ENCODE measurements at places on chromosomes 2 and 18.

- DNase-seq: no peak
These were observed 222.4 kb upstream of the OSR1 start for GRCh38 chr2:19580830-19581229.

DNA sequence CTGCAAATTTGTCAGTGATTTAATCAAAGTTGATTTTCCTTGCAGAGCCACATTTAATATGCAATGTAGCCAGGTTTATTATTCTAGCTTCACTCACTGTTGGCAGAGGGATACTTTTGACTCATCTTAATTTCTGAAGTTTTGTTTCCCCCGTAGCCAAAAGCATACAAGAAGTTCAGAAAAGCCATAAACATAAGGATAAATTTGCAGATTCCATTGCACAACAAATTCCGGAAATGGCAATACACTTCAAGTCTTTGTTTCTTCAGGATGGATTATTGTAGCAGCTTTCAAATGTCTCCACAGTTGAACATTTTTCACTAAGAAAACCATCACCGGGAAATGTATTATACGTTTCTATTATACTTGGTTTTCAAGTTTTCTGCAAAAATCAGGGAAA is 88.0 kb upstream of the ZCCHC2 start:
- DNase-seq: no peak

DNA sequence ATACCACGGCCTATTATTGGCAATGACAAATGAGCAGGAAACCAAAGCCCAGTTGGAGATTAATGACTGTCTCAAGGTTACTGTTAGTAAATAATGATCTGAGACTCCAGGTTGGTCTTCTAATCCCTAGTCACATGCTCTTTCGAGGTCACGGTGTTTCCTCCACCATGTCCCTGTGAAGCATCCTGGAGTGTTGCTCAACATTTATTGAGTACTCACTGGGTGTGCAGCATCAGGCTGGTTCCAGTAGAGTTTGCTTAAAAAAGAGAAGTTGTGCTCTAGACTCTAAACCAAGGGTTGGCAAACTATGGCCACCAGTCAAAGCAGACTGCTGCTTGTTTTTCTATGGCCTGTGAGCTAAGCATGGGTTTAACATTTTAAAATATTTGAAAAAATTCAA is 263.8 kb upstream of the ATP5MC3 start:
- no peak for DNase-seq

- no peak for DNase-seq
These were observed 192.2 kb upstream of the HS6ST1 start for GRCh38 chr2:128510701-128511397.

DNA sequence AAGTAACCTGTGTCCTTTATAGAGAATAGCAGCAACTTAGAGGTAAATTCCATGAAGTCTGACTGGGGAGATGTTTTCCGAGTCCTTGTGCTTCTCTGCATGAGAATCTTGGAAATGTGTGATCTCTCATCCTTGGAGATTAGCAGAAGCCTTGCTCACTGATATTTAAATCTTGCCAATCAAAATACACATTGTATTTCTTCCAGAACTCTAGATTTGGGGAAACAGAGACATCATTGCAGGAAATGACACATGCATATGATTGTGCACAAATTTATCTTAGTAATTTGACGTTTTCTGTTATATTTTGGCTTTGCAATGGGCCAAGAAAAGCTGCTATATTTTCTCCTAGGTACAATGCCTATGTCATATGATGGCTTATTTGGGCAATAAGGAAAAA is 182.6 kb downstream of the ZNF804A start:
- no peak for DNase-seq
